Stimulated activated CD4-positive, alpha-beta T cell treated with anti-CD3 and anti-CD28 coated beads, Interleukin-1b, Interleukin-23, amount 100 ng/mL, for 24 hours (primary cell): ENCODE measurements at places on chromosomes 6 and 20.

- DNase-seq: no peak
Measured at GRCh38 chr6:98324446-98324845, 509.9 kb upstream of the POU3F2 start.

GRCh38 chr6:112054555-112055190, 769 bp downstream of the CCN6 start:
- no peak for DNase-seq

DNA sequence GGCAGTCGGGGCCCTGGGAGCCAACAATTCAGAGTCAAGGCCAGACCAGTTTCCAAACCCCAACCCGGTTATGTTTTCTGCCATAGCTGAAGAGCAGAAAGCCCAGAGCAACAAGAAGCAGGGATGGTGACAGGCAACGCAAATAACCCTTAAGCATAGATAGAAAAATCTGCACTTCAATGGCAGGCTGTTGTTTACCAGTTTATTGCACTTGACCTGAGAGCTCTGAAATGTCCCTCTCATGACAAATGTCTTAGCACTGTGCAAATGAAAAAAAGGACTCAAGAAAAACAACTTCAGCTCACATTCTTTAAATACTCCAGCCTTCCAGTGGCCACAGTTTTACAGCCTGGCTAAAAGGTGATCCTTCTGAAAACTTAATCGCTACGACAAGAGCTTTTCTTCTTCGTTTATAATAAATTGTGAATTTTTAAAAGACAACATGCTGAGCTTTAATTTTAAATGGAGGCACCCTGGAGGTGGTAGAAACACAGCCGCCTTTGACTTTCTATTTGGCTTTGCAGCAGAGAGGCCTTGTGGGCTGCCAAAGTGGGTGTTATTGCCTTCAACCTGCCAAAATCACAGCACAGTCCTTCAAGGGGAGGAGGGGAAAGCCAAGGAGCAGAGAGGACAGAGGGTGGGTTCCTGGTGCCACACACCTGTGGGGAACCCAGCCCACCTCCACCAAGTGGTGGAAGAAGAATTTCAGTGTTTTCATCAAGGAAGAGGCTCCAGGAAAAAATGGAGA, 289.5 kb upstream of the CDYL start:
- no peak for DNase-seq

GRCh38 chr6:106820412-106820852, 154.1 kb downstream of the CD24 start:
- DNase-seq: no peak

- no peak for DNase-seq
Measured at GRCh38 chr6:26126394-26127235, 39.4 kb downstream of the HFE start.

- DNase-seq: no peak
Measured at GRCh38 chr6:168042426-168043192, 36.4 kb downstream of the FRMD1 start.

- DNase-seq: no peak
Measured at GRCh38 chr20:1664911-1665310, 7.3 kb upstream of the SIRPG start.

GRCh38 chr6:3208775-3209113, 18.7 kb downstream of the TUBB2B start:
- no peak for DNase-seq

DNA sequence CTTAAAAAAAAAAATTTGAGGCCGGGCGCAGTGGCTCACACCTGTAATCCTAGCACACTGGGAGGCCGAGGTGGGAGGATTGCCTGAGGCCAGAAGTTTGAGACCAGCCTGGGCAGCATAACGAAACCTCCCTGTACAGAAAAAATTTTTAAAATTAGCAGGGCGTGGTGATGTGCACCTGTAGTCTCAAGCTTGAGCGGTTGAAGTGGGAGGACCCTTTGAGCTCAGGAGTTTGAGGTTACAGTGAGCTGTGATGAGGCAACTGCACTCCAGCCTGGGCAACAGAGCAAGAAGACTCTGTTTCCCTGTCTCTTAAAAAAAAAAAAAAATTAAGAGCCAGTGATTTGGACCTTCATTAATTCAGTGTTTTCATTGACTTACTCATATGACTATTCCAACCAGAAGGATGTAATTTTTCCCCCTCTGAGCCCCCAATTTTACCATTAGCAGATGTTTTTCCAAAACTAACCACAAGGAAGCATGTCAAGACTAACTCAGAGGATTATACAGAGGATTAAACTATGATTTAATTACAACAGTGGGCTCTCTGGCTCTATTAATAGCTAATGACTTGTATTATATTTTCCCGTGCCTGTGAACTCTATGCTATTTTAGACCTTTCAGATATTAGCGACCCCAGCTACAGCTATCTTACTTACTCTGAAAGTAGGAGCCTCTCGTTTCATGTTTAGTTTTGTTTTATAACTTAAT, 75.1 kb downstream of the ARID1B start:
- DNase-seq: no peak

GRCh38 chr20:32132911-32133549, 23.5 kb downstream of the TM9SF4 start:
- no peak for DNase-seq

- peak; percentile 2 for DNase-seq
Measured at GRCh38 chr6:68572525-68572924, 62.6 kb upstream of the ADGRB3 start.
